Brain microvascular endothelial cell (primary cell): ENCODE measurements at places on chromosomes 6 and 20.
A peak's percentile ranks its signal among the peaks of the same experiment; 100 is the strongest.

GRCh38 chr20:57287901-57288300 lies 21.5 kb upstream of the BMP7 start:
- DNase-seq: no peak

DNA sequence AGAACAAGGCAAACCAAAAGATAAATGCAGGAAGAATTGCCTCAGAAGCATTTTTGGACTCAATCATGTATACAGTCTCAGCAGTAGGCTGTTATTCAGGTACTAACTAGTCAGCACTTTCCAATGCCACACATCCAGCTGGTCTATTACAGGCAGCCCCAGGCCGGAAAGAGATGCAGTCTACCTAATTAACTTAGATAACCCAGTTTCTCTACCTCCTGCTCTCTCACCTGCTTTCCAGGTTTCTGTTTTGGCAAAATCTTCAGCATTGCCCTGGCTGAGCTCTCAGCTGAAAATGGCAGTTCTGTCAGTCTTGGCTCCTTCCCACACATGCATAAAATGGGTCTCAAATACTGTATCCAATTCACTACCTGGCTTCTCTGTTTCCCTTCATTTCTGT lies 101.3 kb upstream of the UFL1 start:
- DNase-seq: no peak

- peak; percentile 62 for DNase-seq
Observed at GRCh38 chr6:26342106-26343004, 22.6 kb upstream of the BTN3A2 start.

GRCh38 chr6:23499549-23499948 lies 626.5 kb upstream of the NRSN1 start:
- DNase-seq: no peak

GRCh38 chr6:13677878-13678254 lies 33.8 kb downstream of the RANBP9 start:
- DNase-seq: no peak

GRCh38 chr6:105374010-105374420 lies 28.9 kb downstream of the PREP start:
- peak; percentile 59 for DNase-seq

DNA sequence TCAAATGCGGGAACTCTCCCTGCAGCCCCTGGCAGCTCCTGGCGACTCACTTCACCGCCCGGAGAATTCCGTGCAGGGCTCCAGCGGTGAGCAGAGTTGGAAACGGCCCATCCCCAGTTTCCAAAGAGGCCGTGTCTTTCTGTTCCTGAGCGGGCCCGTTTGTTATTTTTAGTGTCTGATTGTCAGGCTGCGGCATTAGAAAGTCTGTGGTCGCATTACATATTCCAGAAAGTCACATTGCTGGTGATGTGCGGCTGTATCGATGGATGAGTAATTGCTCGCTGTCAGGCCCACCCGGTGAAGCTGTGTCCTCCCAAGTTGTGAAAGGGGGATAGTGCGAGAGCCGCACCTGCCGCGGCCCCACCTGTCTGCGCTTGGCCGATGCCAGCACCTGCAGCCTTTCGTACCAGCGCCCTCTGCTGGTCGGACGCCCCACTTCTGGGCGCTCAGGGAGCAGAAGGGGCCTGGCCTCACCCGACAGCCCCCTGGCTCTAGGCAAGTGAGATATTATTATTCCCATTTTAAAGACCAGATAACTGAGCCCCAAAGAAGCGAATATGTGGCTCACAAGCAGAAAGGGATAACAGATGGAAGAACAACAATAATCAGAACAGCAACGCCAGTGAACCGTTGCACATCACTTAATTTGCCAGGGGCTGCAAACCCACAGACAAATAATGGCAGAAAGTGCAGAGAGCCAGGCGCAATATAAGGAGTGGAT lies 244.9 kb downstream of the TSHZ2 start:
- DNase-seq: peak; percentile 0

DNA sequence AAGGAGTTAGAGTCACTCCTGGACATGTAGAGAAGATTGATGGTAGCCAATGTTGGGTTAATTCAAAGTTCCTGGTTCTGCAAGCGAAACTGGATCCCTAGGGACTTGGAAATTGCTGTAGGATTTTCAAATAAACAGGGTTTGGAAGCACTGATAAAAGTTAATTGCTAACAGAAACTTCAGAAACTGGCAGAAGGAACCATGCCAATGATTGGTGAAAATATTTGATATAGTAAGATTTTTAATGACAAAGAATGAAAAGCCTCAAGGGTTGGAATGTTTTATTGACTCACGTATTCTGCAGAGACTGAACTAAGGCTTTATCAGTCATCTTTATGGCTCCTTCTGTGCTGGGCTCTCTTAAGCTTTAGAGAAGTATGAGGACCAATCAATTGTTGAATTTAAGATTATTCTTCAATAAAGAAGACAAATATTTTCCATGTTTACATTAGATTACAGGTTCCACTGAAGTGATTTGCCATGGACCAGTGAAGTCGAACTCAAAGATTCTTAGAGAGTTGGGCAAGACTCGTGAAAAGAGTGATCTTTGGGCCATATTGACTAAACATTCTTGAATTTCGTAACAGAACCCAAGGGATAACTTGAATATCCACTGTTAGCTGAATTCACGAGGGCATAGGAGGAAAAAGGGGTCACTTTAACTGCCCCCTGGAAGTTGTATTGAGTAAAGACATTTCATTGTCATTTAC lies 371.4 kb downstream of the HDGFL1 start:
- no peak for DNase-seq

DNA sequence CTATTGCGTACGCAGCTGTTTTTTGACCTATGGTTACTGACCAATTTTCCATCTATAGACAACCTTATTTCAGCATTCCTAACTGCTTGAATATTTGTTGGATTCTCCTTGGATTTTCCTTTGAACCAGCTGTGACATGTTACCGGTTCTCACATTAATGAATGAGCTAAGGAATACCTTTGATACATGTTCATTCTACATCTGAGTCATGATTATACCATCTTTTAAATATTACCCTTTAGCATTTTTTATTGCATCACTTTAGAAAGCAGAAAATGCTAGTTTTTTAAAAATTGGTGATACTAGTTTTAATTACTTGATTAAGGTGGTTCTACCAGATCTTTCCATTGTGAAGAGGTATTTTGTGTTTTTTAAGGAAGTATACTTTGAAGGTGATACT lies 1.9 kb upstream of the IGF2R start:
- no peak for DNase-seq

DNA sequence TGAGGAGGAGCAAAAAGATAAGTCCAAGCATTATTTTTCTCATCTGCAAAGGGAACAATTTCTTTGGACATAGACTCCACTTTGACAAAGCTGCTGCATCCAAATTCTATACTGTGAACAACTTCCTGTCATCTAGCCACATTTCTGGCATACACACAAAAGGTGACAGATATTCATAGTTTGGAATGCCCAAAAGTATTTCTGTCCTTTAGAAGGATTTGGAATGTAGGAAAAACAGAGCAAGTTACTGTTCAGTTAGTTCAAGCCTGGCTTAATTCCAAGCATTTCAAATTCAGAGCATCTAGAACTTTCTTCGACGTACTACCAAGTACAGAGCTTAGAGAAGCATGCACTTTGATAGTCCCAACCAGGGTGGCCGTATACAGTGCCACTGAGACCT lies 134.0 kb downstream of the PDE7B start:
- no peak for DNase-seq
